ENCODE measurements at places on chromosomes 7 and 10. TPM values are rescaled to one million over a fixed set of nuclear protein-coding genes. Genes with fewer than 3 reads are reported as not detected.

EPO gene
- not detected for total RNA-seq

CYP2C19 gene
- total RNA-seq = not detected

HOXA6 gene
- total RNA-seq = not detected

BRI3 gene
- 76.9 TPM for total RNA-seq

MYL10 gene
- 0.30 TPM for total RNA-seq

HYAL4 gene
- total RNA-seq = not detected

AGAP9 gene
- total RNA-seq = 9.5 TPM

SLC39A12 gene
- not detected for total RNA-seq

MACROH2A2 gene
- total RNA-seq = 326 TPM

PPRC1 gene
- total RNA-seq = 93.8 TPM

BICC1 gene
- 2.2 TPM for total RNA-seq

AASS gene
- total RNA-seq = 38.8 TPM

VPS50 gene
- total RNA-seq = 19.0 TPM

EEPD1 gene
- 2.7 TPM for total RNA-seq

DRGX gene
- total RNA-seq = not detected

EVX1 gene
- total RNA-seq = not detected

PDLIM1 gene
- total RNA-seq = 0.32 TPM

CFAP69 gene
- total RNA-seq = 4.3 TPM

POU6F2 gene
- not detected for total RNA-seq

Measured in A673 (cell line).